NCI-H226 (cell line): ENCODE measurements at places on chromosomes 12 and 14.

DNA sequence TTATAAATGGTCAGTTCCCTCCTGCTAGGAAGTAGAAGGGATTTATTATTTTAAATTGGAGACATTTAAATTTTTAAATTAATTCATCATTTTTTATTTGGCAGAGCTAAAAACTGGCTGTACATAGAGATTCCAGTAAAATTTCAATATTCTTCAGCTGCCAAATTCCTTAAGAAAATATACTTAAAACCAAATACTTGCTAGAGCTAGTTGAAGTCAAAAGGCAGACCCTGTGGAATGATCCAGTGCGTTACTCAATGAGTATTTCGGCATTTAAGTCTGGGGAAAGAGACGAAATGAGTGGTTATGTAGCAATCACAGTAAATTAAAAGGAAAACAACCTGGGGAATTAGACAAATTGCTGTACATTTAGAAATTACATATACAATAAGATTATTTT lies 1104.7 kb downstream of the SLC6A15 start:
- no peak for DNase-seq

- DNase-seq, result no peak
Observed at GRCh38 chr12:25988505-25988904, 30.0 kb downstream of the RASSF8 start.

DNA sequence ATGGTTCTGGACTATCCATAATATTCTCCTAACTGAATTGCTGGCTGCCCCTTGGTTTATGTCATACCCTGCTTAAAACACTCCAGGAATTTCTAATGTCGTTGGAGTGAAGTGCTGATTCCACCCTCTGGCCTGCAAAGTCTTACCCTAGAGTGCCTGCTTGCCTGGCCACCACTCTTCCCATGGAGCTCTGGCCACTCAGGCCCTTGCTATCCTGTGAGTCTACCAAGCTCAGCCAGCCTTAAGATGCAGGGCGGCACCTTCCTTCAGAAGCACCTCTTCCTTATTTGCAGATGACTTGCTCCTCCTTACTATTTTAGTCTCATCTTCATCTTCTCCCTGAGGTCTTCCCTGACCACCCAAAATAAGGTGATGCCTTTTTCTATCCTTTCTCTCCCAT lies 35.3 kb downstream of the SLC6A15 start:
- DNase-seq, result no peak

GRCh38 chr14:94923786-94924185 lies 153.9 kb upstream of the GSC start:
- DNase-seq, result no peak

DNA sequence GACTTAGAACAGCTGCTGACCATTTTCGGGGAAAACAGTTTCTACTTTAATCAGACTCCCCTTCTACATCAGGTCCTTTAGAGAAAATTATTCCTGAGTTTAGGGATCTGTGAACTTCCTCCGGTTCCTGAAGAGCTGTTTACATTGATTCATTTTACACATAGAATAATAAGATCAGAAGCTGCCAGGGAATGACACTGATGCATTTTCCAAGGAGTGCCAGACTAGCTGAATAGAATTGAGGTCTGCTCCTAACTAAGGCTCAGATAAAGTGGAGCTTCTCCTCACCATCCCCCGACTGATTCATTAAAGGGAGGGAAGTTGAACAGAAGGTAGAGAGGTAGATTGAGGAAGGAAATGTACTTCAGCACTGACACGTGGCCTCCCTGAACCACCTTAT lies 41.9 kb upstream of the PSMA6 start:
- DNase-seq, result no peak

- DNase-seq, result no peak
Observed at GRCh38 chr12:120473807-120474615, 4.5 kb upstream of the SRSF9 start.
